ENCODE measurements at places on chromosomes 5 and 9.

DNA sequence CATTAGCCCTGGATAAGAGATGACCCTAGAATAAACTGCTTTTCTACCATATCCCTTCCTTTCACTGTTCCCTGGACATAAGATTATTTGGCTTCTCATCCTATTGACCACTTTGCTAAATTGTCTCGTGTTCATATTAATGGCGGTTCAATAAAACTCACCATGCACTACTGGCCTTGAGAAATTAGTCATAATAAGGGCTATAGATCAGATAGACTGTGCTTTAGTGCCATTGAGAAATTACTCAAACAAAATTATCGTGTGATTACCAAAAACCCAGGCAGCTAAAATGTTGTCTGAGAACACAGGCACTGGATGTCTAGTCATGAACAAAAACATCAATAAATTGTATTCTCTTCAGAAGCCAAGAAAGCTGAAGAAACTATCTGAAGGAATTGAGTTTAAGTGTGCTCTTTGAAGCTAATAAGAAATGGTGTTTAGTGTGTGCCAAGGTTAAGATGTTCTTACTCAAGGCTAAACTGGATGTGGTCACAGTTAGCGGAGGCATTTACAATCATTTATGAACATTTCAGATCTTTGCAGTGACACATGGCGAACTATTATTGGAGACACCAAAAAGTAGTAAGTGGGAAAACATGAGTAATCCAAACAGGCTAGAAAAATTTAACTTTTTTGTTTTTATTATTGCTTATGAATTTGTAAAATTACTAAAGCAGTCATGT is 460.4 kb upstream of the RORB start:
- DNase-seq: no peak

- DNase-seq: no peak
These were observed 14.5 kb upstream of the LPCAT1 start for GRCh38 chr5:1538276-1538675.

- no peak for DNase-seq
These were observed 328.3 kb downstream of the GLIS3 start for GRCh38 chr9:3971391-3972082.

DNA sequence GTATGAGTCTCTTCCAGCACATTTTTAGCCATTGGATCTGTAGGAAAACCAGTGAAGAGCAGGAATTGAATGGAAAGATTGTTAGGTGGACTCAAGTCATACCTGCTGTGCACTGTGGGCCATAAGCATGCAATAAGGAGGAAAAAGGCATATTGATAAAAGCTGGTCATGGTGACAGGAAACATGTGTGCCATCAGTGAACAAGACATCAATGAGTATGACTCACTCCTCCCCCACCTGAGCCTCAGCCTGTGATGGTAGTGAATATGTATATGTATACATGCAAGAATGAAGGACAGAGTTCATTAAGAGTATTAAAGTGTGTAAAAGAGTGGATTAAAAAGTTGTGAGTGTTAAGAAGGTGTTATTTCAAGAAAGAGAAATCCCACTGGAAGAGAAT is 164.5 kb downstream of the TMEM38B start:
- DNase-seq: no peak

DNA sequence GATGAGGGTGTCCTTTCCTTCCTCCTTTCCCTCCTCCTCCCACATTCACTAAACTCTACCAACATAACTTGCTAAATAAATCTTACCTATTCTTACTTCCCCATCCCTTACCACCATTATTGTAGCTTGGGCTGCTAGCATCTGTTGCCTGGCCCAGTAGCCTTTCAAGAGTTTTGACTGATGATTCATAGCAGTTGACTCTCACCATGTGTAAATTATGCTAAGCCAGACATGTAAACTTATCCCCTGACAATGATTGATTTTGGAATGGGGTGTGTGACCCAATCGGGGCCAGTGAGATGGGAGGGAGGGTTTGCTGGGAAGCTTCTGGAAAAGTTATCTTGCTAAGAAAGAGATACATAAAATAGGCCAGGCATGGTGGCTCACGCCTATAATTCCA is 161.8 kb upstream of the SPRY4 start:
- no peak for DNase-seq

All from activated gamma-delta T cell (primary cell).